Stimulated activated CD4-positive, alpha-beta T cell treated with anti-CD3 and anti-CD28 coated beads, Interleukin-15, amount 100 ng/mL, for 48 hours (primary cell): ENCODE measurements at places on chromosomes 3 and 15.
A peak's percentile ranks its signal among the peaks of the same experiment; 100 is the strongest.

GRCh38 chr15:52466134-52466701, 62.5 kb downstream of the MYO5A start:
- DNase-seq = peak; percentile 40

- DNase-seq = no peak
Observed at GRCh38 chr3:155388417-155388816, 94.9 kb upstream of the STRIT1 start.

GRCh38 chr3:101667331-101667730, 9.6 kb downstream of the ZBTB11 start:
- no peak for DNase-seq

DNA sequence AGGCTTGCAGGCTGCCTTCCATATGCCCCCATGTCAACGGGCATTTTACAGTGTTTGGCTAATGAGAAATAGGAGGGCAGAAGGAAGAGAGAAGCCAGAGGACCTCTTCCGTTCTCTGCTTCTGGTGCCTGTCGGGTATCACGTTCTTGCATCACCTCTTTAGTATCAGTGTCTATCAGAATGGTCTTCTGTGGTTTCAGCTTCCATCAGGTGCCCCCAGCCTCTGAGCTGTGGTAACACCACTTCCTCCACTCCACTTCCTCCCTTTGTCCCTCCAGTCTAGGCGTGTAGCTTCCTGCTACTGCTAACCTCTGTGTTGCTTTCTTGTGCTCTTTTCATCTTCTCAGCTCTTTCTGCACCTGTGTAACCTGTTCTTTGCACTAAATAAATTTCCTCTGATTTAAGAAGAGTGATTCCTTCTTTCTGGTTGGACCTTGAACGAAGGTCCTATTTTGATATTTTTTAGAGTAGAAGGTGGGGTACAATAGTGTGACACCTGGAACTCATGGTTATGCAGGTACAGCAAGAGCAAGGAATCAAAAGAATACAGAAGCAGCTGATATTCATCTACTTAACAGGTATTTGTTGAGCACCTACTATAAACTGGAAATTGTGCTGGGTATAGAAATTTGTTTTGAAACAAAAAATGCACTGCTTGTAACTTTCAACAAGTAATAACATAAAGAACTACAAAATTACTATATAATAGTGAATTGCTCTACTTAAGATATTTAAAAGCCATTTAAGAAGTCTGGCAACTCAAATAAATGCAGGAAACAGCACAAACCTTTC, 27.4 kb upstream of the FOXB1 start:
- peak; percentile 27 for DNase-seq

- no peak for DNase-seq
Observed at GRCh38 chr15:95127356-95127755, 896.0 kb downstream of the MCTP2 start.

GRCh38 chr15:93894438-93895036, 336.8 kb upstream of the MCTP2 start:
- no peak for DNase-seq

GRCh38 chr3:178491751-178492150, 44.5 kb upstream of the KCNMB2 start:
- no peak for DNase-seq

DNA sequence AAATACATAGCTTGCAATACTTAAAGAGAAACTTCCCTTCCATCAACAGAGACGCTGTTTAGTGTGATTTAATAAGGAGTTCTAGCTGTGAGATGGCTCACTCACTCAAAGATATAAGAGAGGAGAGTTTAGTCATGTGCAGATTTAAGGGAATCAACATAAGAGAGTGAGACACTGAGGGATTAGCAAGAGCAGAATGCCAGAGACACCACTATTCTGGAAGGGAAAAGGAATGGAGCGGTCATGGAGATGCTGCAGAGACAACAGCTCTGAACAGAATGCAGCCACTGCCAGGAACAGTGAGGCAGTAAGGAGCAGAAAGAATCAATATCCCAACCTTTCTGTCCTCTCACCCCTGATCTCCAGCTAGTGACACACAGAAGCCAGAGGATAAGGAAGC, 248.8 kb downstream of the MBNL1 start:
- DNase-seq = no peak

- DNase-seq = no peak
Observed at GRCh38 chr15:84772467-84772866, 24.1 kb downstream of the ZNF592 start.

- DNase-seq = no peak
Observed at GRCh38 chr3:70614111-70614510, 301.7 kb upstream of the MDFIC2 start.

DNA sequence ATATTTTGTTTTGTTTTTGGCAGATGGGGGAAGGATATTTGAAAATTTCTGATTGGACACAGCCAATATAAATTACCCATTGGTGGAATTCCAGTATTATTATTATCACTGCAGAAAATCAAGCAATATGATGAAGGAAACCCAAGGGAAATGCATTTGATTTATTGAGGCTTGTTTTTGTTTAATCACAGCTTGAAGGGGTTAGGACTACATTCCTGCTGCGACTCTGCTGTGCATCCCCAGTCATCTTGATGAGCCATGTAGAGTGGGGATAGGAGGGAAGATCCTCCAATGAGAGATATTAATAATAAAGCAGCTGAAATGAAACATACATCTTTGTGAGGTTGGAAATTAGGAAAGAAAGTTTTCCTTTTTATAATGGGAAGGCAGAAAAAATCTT, 208.6 kb downstream of the GAP43 start:
- no peak for DNase-seq

- DNase-seq = no peak
Observed at GRCh38 chr3:60146121-60146520, 1096.3 kb upstream of the CFAP20DC start.

DNA sequence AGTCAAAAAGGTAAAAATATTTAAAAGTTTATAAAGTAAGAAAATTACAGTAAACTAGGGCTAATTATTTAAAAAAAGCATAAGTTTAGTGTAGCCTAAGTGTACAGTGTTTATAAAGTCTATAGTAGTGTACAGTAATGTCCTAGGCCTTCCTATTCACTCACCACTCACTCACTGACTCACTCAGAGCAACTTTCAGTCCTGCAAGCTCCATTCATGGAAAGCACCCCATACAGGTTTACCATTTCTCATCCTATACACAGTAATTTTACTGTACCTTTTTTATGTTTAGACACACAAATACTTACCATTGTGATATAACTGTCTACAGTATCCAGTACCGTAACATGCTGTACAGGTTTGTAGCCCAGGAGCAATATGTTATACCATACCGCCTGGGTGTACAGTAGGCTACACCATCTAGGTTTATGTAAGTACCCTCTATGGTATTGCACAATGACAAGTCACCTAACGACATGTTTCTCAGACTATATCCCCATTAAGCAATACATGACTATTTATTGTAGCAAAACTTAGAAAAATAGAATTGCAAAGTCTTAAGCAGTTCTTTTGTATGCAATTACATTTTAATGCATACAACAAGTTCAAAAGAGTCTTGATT, 19.5 kb downstream of the AVEN start:
- no peak for DNase-seq

- no peak for DNase-seq
Observed at GRCh38 chr3:5499404-5499803, 311.9 kb downstream of the EDEM1 start.

- DNase-seq = no peak
Observed at GRCh38 chr3:132522353-132522752, 74.7 kb upstream of the ACKR4 start.

DNA sequence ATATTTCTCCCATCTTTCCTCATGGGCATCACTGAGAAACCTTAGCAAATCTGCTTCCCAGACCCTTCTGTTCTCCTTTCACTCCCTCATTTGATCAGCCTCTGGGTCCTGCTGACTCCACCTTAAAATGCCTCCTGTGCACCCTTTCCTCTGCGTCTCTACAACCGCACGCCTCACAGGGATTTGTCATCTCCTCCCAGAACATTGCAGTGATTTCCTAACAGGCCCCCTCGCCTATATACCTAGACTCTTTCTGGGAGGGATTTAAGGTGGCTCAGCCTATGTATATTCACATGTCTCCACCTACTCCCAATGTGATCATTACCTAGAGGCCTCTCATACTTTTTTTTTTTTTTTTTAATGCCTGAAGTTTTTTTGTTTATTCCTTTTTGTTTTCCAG, 69.2 kb downstream of the LIPC start:
- DNase-seq = no peak

DNA sequence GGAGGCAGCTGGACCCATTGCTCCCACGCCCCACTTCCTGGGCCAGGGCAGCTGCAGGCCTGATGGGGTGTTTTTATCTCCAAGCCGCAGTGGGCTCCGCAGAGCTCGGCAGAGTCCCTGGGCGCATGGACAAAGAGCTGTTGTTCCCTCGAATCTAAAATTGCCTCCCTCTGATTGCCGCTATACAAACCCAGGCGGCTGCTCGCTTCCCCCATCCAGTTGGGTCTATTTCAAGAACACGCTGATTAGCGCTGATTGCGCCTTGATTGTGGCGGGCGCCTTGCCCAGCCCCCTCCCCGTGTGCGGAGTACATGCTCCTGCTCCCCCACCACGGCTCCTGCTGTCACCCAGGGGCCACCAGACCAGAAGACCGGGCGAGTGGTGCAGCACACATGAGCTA, 43.4 kb upstream of the SLC6A1 start:
- DNase-seq = no peak

- DNase-seq = no peak
Observed at GRCh38 chr3:124793054-124793739, 62.9 kb downstream of the UMPS start.

DNA sequence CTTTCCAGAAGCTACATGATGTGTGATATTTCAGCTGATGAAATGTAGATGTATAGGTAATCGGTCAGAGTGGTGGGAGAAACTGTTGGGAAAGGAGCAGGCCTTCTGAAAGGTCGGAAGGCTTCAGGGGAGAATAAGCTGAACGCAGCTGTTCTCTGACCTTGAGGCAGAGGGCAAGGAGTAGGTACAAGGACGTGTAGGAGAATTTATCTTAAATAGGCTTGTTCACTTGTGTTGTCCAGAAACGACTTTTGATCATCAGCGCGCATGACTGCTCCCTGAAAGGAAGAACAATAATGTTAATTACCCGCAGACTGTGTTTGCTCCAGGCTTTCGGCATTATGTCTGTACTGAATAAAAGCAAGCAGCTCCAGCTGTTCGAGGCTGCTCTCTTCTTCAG, 39.6 kb downstream of the GPR160 start:
- DNase-seq = no peak

DNA sequence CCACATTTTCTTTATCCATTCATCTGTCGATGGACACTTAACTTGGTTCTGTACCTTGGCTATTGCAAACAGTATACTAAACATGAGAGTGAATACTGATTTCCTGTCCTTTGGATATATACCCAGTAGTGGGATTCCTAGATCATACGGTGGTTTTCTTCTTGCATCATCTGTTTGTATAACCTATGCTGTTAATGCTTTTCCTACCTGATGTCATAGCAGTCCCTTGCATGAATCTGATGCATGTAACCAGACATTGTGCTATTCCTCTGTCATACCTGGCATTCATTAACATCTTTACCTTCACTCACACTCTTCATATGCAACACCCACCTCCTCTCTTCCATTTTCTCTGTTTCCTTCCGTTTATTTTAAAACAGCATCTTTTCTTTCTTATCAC, 185.2 kb downstream of the KLHL25 start:
- DNase-seq = no peak

- no peak for DNase-seq
Observed at GRCh38 chr15:88480981-88481380, 13.5 kb downstream of the MRPS11 start.

GRCh38 chr3:155326901-155327300, 33.4 kb upstream of the STRIT1 start:
- DNase-seq = no peak

DNA sequence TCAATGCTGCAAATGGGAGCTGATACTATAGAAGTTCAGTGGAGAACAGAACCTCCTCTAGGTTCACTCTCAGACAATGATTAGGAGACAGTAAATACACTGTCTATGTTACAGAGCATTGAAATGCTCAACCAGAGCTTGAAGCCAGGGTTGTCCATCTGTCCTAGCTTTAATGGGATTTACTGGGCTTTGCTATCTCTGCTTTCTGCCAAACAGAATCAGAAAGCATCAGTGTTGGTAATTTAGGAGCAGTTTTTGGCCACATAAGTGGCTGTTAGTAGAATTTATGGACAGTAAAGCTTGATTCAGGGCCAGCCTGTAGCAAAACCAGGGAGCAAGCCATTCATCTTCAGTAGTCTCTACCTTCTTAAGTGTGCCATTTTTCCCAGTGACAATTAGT, 396.3 kb downstream of the LSAMP start:
- no peak for DNase-seq

- no peak for DNase-seq
Observed at GRCh38 chr3:110352841-110353604, 718.6 kb upstream of the NECTIN3 start.

- DNase-seq = no peak
Observed at GRCh38 chr3:71517271-71517791, 66.2 kb downstream of the FOXP1 start.

DNA sequence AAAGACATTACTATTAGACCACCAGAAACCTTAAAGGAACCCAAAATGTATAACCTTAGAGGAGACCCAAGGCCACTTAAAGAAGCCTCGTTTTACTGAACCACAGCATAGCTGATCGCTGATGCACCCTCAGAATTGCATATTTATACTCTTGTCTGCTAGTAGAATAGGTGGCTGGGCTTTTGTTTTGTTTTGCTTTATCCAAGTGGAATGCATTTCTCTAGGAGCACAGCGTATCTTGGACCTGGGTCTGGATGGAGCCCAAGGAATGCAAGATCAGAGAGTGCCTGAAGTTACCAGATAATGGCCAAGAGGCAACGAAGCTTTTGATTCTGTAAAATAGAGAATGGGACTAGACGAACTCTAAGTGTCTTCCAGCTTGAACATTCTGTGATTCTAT, 129.2 kb upstream of the COL8A1 start:
- no peak for DNase-seq

GRCh38 chr15:25787855-25788520, 75.1 kb downstream of the ATP10A start:
- DNase-seq = no peak
